ENCODE measurements at places on chromosomes 4 and X. TPM values are rescaled to one million over a fixed set of nuclear protein-coding genes. Genes with fewer than 3 reads are reported as not detected.

The RRH gene
- not detected for total RNA-seq

The DCAF12L2 gene
- not detected for total RNA-seq

The AREG gene
- 0.97 TPM for total RNA-seq

The PRKG2 gene
- 4.6 TPM for total RNA-seq

The KLHL4 gene
- total RNA-seq, result 0.11 TPM

The ADD1 gene
- 219 TPM for total RNA-seq

The PITX2 gene
- 5.8 TPM for total RNA-seq

The LRRC66 gene
- 0.32 TPM for total RNA-seq

The ARHGEF38 gene
- not detected for total RNA-seq

Measured in GM23248 (cell line).